ENCODE measurements at places on chromosomes 12 and 14.

GRCh38 chr14:101476258-101476915 is 84.9 kb upstream of the DIO3 start:
- DNase-seq = no peak

- DNase-seq = no peak
Observed at GRCh38 chr14:31949709-31950108, 127.4 kb upstream of the ARHGAP5 start.

DNA sequence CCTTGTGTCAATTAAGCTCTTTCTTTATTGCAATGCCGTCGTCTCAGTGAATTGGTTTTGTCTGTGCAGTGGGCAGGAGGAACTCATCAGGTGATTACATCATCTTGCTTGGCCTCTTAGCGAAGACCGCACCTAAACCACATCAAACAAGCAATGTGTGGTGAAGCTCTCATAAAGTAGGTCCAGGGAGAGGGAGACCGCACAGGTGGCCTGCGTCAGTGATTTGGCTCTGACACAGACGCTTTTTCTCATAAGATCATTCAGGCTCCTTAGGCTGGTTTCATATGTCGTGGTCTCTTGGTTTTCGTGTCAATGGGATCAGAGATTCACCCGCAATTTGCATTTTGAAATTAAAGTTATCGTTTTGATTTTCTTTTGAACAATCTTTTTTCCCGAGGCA is 6.7 kb upstream of the TESC start:
- no peak for DNase-seq

GRCh38 chr14:60544659-60545058 is 35.7 kb downstream of the SIX6 start:
- no peak for DNase-seq

- DNase-seq = no peak
Observed at GRCh38 chr14:35747379-35747778, 61.7 kb downstream of the RALGAPA1 start.

GRCh38 chr14:91835920-91836843 is 31.2 kb downstream of the TC2N start:
- DNase-seq = peak; percentile 85

- no peak for DNase-seq
Observed at GRCh38 chr12:25819691-25820090, 138.8 kb upstream of the RASSF8 start.

- DNase-seq = no peak
Observed at GRCh38 chr14:64885559-64885958, 5.9 kb upstream of the SPTB start.

Measured in activated T-cell treated with anti-CD3 and anti-CD28 coated beads, Interleukin-2, amount 50 U/mL, for 24 hours (primary cell).